ENCODE measurements at places on chromosomes 6 and 20. TPM values are rescaled to one million over a fixed set of nuclear protein-coding genes. Genes with fewer than 3 reads are reported as not detected.

PTPRK gene
- total RNA-seq, result 42.8 TPM

MCHR2 gene
- total RNA-seq, result not detected

TBXT gene
- total RNA-seq, result not detected

TMEM30A gene
- total RNA-seq, result 107 TPM

SLC52A3 gene
- 1.3 TPM for total RNA-seq

COX4I2 gene
- not detected for total RNA-seq

TAAR2 gene
- not detected for total RNA-seq

RIMS1 gene
- not detected for total RNA-seq

DEFB132 gene
- total RNA-seq, result not detected

TNFRSF21 gene
- total RNA-seq, result 72.3 TPM

SLC26A8 gene
- total RNA-seq, result not detected

RBPJL gene
- not detected for total RNA-seq

TFAP2C gene
- total RNA-seq, result 1.7 TPM

ZC2HC1B gene
- total RNA-seq, result not detected

SLC24A3 gene
- total RNA-seq, result 1.2 TPM

IRF4 gene
- under 0.01 TPM for total RNA-seq

CALHM6 gene
- 1.4 TPM for total RNA-seq

GABRR1 gene
- total RNA-seq, result not detected

LIME1 gene
- 2.7 TPM for total RNA-seq

CLDN20 gene
- not detected for total RNA-seq

PLCB4 gene
- 1.5 TPM for total RNA-seq

CCDC170 gene
- total RNA-seq, result 0.24 TPM

NFATC2 gene
- total RNA-seq, result under 0.01 TPM

TOX2 gene
- not detected for total RNA-seq

SOX18 gene
- not detected for total RNA-seq

ECT2L gene
- total RNA-seq, result under 0.01 TPM

PCSK2 gene
- not detected for total RNA-seq

KCNK5 gene
- 0.21 TPM for total RNA-seq

UNC5CL gene
- total RNA-seq, result 0.43 TPM

PNLDC1 gene
- total RNA-seq, result under 0.01 TPM

ARMC12 gene
- total RNA-seq, result 0.64 TPM

AKAP12 gene
- 1.3 TPM for total RNA-seq

MTFR2 gene
- 0.64 TPM for total RNA-seq

ALDH8A1 gene
- 0.21 TPM for total RNA-seq

PMEPA1 gene
- 86.0 TPM for total RNA-seq

GRIK2 gene
- 0.21 TPM for total RNA-seq

SIRPG gene
- not detected for total RNA-seq

Measured in tracheal epithelial cell (primary cell).